Smooth muscle cell of the pulmonary artery (primary cell): ENCODE measurements at places on chromosomes 11 and 22. TPM values are rescaled to one million over a fixed set of nuclear protein-coding genes. Genes with fewer than 3 reads are reported as not detected.

The APOL5 gene
- 0.46 TPM in 1 of 2 replicates, not detected in the other for total RNA-seq

The ANKRD13D gene
- total RNA-seq, result 31.9 and 57.9 TPM in 2 replicates

The OR2AT4 gene
- total RNA-seq, result not detected in 2 replicates

The TSGA10IP gene
- not detected in 2 replicates for total RNA-seq

The AIFM3 gene
- total RNA-seq, result 0.52 and 0.56 TPM in 2 replicates

The VWA5A gene
- total RNA-seq, result 18.4 and 21.8 TPM in 2 replicates

The SDHAF2 gene
- 28.7 and 40.9 TPM in 2 replicates for total RNA-seq

The OR8H2 gene
- not detected in 2 replicates for total RNA-seq

The ASRGL1 gene
- total RNA-seq, result 0.23 and 0.59 TPM in 2 replicates

The CALCA gene
- not detected in 2 replicates for total RNA-seq

The CARD16 gene
- 2.8 and 8.8 TPM in 2 replicates for total RNA-seq

The OR52L1 gene
- not detected in 2 replicates for total RNA-seq

The INS gene
- not detected in 2 replicates for total RNA-seq

The BDNF gene
- total RNA-seq, result 26.9 and 44.0 TPM in 2 replicates

The MIOX gene
- total RNA-seq, result 0.10 TPM in 1 of 2 replicates, not detected in the other

The RGL4 gene
- not detected in 2 replicates for total RNA-seq

The SPI1 gene
- total RNA-seq, result not detected in 2 replicates

The NEFH gene
- 0.20 and 0.53 TPM in 2 replicates for total RNA-seq

The GLYAT gene
- total RNA-seq, result not detected in 2 replicates

The RAG1 gene
- total RNA-seq, result 0.33 and 0.65 TPM in 2 replicates

The GLYATL1 gene
- total RNA-seq, result 0.13 and 0.26 TPM in 2 replicates

The CDON gene
- 31.1 and 55.9 TPM in 2 replicates for total RNA-seq

The HOATZ gene
- total RNA-seq, result not detected in 2 replicates
